Stimulated activated CD8-positive, alpha-beta memory T cell treated with anti-CD3 and anti-CD28 coated beads, Interleukin-7, amount 100 ng/mL, for 1 hour (primary cell): ENCODE measurements at places on chromosomes 7 and 10.

- DNase-seq = no peak
These were observed 34.0 kb downstream of the TMEM270 start for GRCh38 chr7:73894733-73895551.

DNA sequence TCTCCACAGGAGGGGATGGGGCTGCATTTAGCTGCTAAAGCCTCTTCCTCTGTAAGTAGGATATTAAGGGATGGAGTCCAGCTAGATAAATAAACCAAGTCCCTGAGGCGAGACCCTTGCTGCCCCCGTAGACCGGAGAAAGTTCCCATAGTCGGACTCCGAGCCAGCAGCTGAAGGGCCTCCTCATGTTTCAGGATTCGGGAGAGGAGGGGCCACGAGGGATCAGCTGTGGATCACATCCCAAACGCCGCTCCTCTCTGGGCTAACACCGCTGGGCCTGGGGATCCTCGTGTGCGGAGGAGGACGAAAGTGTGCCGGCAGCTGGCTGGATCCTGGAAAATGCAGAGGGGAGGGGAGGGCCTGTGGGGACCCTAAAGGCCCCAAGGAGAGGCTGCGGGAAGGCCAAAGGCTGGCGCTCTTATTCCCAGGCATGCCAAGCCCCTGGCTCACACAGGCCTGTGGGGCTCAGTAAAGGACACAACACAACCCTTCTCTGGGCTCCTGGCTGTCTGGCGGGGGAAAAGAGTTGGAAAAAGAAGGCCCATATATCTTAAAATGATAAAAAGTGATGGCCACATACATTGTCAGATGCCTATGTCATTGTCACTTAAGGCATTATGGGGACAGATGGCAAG, 82.5 kb upstream of the TMEM72 start:
- no peak for DNase-seq

DNA sequence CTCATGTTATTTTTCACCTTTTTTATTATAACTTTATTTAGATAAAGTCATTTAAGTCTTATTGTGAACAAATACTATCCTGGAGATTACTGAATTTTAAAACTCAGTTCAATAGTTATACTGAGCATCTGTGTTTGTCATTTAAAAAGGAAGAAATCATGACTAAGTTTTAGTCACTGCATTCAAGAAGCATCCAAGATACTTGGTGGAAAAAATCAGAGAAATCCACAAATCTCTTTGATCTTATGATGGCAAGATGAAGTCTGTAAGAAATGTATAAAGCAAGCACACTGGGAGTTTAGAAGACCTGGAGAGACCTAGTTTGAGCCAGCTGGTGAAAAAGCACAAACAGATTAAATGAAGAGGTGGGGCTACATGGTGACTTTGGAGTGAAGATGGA, 529.8 kb upstream of the IGFBP3 start:
- no peak for DNase-seq

DNA sequence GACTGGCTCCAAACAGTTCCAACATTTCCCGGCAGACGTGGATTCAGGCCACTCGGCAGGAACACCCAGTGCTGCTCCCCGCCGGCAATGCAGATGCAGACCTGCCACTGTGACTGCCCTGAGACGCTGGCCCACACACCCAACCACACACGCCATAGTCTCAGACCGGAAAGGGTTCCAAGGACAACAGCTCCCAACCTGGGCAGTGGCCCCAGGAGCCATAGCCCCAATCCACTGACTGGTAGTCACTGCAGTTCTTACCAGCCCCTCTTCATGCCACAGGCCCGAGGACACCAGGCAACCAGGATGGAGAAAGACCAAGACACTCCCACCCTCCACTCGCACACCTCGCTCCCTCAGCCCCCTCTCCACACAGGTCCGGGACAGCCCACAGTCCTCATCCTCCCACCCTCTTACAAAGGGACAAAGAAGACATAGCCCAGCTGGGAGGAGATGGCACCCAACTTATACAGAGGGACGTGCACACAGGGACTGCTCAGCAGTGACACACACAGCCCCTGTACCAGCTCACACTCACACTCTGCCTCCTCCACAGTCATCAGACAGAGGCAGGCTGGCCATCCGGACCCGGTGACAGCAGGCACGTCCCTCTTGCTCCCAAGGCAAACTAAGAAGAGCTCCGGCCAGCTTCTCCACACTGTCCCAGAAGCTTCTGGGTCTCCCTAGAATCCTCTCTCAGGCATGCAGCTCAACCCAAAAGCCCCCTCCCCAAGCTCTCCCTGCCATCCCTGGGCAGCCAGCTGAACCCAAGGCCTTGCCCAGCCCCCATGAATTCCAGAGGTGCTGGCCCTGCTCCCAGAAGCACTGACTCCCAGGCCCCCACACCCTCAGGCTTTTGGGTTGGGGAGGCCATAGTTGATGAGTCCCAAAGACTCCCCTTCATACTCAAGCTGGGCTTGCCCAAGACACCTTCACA, 24.8 kb downstream of the KCNH2 start:
- DNase-seq = no peak

DNA sequence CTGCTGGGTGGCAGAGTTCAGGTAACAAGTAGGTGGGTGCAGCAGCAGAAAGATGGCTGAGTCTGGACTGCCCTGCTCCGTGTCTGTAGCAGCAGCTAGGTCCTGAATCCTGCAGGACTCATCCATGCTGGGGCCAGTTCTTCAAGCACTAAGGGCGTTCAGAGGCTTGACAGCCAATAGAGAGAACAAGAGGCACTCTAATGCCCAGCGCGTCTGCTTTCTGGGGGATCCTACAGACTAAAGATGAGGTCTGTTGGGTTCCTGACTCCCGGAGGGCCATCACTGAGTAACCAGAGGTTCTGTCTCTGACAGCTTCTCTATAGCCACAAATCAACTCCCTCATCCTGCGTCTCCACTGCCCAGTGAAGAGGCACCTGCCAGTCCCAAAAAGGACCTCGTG, 125.5 kb downstream of the PTPN20 start:
- DNase-seq = no peak

DNA sequence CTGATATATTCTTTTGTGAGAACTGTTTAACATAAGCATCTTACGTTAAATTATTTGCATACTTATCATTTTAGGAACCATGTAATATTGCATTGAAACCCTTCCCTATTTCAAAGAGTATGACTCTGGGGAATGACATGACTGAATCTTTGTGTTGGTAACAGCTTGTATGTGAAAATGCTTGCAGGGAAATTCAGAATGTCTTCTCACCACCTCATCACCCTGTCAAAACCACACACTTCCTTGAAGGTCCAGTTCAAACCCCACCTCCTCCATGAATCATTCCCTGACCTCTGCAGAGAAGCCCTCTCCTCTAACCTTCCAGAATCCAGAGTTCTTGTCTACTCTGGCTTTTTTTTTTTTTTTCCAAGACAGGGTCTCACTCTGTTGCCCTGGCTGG, 26.3 kb upstream of the NKX2-3 start:
- DNase-seq = no peak

- no peak for DNase-seq
These were observed 40.1 kb downstream of the RBM28 start for GRCh38 chr7:128303643-128304042.

GRCh38 chr10:35398908-35399307, 62.6 kb downstream of the CCNY start:
- DNase-seq = no peak

GRCh38 chr10:110137142-110137545, 70.3 kb upstream of the MXI1 start:
- DNase-seq = no peak

- no peak for DNase-seq
These were observed 62.4 kb upstream of the MKRN1 start for GRCh38 chr7:140541513-140542227.

DNA sequence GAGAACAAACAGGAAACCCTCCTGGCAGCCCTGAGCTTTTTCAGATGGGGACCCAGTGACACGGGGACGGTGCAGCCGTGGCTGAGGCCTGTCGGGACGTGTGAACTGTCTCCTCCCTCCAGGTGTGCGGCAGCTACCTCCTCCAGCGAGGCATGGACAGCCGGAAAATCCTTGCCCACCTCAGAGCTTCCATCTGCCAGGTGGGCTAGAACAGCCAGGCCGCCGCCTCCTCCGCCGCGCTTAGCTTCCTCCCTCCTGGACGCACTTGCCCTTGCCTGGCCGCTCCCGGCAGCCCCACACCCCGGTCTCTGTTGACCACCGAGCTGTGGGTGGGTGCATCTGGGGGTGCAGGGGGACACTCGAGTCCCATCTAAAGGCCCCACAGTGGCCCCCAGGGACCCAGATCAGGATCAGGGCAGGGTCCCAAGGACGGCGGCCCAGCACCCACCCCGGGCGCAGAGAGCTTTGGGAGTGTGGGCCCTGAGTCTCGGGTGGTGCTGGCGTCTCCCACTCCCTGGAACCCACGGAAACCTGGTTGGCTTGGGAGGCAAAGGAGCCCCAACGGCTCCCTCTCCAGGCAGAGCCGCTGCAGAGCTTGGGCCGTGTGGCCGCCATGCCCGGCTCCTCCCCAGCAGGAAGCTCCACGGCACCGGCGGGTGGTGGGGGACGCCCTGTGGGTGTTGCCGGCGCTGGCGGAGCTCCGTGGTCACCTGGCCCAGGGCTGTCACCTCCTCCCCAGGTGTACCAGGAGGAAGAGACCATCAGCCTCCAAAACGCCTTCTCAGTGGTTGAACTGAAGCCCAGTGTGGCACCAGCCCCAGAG, 32.9 kb upstream of the UTF1 start:
- no peak for DNase-seq

DNA sequence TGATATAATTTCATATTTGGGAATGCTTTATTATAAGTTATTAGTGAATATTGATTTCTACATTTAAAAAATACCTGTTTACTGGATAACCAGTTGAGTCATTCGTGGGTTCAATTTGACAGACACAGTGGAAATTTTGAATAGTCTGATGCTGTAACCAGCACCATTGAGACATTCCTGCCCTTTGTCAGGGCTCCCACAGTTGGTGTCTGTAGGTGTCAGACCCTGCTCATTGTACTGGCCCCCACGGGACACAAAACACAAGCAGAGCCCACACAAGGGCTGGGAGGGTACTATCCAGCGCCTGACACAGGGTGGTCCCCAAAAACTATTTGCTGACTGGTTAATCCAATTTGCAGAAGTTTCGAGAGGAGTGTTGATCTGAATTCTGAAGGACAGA, 35.9 kb downstream of the EEPD1 start:
- no peak for DNase-seq

DNA sequence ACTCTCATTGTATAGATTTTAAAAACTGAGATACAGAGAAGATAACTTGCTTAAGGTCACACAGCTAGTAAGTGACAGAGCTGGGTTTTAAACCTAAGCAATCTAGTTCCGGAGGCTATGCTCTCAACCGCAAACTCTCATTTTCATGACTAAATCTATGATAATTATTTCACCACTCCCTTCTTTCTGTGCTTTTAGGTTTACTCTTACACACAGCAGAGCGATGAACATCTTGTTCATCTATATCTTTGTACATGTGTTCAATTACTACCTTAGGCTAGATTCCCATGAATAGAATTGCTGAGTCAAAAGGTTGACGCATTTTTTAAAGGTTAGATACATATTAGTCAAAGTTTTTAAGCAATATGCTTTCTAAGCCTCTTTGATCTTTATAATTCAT, 154.8 kb downstream of the CHN2 start:
- DNase-seq = no peak

DNA sequence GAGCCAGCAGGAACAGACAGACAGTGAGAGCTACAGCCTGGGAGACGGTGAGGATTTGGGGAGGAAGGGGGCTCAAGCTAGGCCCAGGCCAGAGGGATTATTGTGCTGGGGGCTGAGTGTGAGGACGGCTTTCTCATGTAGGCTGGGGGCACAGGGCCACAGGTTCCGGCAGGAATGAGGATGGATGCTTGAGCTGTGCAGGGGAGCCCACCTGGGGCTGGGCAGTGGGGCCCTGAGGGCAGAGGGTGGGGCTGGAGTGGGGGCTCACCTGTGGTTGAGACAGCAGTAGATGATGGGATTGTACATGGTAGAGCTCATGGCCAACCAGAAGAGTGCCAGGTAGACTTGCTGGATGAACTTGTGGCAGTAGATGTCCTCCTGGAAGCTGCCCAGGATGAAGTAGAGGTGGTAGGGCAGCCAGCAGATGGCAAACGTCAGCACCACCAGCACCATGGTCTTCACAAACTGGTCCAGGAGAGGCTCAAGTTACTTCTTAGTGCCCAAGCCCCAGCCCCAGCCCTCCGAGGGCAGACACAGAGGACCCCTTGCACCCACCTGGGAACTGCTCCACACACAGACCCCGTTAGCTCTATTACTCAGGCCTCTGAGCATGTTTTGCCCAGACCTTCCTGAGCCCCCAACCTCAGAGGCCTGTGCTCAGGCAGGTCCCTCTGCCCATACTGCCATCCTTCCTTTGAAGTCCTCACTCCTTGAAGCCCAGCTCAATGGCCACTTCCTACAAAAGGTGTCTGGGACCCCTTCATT, 9.7 kb downstream of the TACR2 start:
- DNase-seq = no peak

- DNase-seq = peak; percentile 13
These were observed 173.6 kb upstream of the IMMP2L start for GRCh38 chr7:111735661-111736551.

- no peak for DNase-seq
These were observed 75.0 kb downstream of the ZWINT start for GRCh38 chr10:56286096-56286495.

DNA sequence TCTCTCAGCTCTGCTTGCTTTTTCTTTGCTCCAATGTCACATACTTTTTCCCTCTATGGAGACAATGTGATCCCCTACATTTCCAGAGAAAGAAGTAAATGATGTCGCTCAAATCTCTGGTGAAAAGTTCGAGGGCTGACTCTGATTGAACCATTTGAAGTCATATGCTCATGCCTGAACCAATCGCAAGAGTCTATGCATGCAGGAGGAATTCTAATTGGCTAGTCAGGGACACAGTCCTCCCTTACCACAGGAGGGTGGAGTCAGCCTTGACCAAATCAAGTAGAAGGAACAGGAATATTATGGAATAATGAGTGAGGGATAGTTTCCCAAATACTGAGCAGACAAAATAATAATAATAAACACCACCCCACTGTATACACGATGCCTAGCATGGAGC, 96.8 kb downstream of the PRLHR start:
- DNase-seq = no peak

DNA sequence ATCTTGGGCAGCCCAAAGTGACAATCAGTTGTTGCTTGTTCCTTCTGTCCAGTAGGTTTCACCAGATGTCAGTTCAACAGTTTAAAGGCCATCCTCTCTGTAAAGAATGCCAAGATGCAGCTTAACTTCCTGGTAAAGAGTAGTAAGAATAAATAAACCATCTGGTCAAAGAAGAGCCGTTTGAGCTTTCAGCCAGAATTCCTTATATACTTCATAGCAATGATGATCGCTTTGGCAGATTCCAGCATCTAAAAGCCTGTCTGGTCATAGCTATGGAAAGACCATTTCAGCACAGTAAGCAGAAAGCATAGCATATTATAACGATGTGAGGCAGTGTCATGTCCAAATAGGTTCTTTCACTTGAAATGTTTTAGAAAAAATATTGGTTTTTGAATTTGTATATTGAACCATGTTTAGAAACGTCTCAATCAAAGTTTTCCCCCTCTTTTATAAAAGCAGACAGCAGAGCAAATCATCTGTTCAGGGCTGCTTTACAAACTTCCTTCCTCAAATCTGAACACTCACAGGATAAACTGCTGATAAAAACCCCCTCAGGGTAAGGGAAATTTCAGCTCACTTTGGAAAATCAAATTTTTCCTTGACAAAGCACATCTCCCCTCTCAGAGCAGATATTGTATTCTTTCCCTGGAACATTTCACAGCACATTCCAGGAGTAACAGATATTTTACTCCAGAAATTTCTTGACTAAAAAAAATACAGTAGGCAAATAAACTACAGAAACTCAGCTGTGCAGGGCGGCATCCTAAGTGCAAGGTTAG, 184.1 kb downstream of the NOC3L start:
- DNase-seq = no peak
